Activated naive CD4-positive, alpha-beta T cell treated with anti-CD3 and anti-CD28 coated beads, Interleukin-2, amount 10 ng/mL, durations not matched to agents 7 days and 5 days (primary cell): ENCODE measurements at places on chromosomes 6 and 20.

DNA sequence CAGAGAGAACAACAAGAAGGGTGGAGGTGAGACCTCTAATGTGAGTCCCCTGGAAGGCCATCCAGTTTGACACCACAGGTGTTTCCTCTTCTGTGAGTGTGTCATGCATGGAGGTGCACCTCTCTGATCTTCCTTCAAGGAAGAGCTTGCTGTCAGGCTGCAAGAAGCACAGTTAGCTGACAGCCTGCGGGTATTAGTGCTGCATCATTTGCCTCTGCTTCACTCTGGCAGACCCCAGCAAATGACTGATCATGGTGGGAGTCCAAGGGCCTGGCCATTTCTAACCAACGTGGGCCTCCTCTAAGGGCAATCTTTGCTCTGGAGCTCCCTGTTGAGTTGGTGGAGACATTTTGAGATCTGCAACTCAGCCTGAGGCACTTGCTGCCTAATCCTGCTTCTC, 206.3 kb downstream of the EPHA7 start:
- no peak overlapping the region for H3K27ac ChIP-seq
- DNase-seq, result no peak
- no peaks in the 10 kb centered on the region for H3K27me3 ChIP-seq

- H3K27ac ChIP-seq, result no peak overlapping the region
- peaks cover 17% of the 10 kb centered on the region for H3K4me1 ChIP-seq
- H3K27me3 ChIP-seq, result no peaks in the 10 kb centered on the region
- no peak overlapping the region for H3K4me3 ChIP-seq
These were observed 167.9 kb upstream of the MYLIP start for GRCh38 chr6:15960740-15961634.

DNA sequence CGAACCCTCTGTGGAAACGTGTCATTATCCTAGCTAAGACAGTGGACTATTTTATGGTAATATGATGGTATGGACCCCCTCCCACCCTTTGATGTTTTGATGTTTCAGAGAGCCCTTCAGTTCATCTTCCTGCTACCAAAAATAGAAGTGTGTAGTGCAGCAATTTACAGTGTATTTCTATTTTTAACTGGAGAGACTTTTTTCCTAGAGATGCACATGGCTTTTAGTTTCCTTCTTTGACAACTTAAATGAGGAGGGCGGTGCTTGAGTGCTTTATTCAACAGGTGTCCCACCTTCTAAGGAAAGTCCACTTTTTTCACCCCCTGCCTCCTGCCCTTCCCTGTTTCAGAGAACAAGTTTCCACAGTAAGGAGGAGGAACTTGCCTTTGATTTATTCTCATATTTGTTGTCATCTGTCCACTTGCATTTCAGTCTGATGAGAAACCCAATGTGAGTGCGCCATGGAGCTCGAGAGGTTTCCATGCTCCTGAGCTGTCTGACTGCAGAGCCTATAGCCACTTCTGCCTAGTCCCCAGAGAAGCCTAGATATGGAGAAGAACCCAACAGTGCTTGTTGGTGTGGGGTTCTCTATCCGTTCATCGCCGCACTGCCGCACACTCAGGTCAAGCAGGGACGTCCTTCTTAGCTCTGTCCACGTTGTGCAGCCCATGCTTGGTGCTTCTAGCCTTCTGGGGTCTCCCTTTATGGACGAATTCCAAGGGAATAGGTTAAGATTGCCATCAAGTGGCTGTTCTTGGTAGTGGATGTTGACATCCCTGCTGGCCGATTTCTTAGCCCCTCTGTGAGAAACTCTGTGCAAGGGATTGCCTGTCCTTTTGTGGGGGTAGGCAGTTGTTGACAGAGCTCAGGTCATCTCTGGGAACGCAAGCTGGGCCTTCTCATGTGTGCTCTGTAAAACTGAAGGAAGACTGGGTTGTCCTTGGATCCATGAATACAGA, 144.2 kb downstream of the JARID2 start:
- H3K27ac ChIP-seq, result peak overlapping the region; percentile 80
- peaks cover 78% of the 10 kb centered on the region for H3K4me1 ChIP-seq
- H3K27me3 ChIP-seq, result no peaks in the 10 kb centered on the region

GRCh38 chr6:11705069-11705468, 73.5 kb downstream of the ADTRP start:
- no peak overlapping the region for H3K4me3 ChIP-seq
- H3K27me3 ChIP-seq, result no peaks in the 10 kb centered on the region
- H3K27ac ChIP-seq, result no peak overlapping the region
- no peak for DNase-seq
- peaks cover under 1% of the 10 kb centered on the region for H3K36me3 ChIP-seq

DNA sequence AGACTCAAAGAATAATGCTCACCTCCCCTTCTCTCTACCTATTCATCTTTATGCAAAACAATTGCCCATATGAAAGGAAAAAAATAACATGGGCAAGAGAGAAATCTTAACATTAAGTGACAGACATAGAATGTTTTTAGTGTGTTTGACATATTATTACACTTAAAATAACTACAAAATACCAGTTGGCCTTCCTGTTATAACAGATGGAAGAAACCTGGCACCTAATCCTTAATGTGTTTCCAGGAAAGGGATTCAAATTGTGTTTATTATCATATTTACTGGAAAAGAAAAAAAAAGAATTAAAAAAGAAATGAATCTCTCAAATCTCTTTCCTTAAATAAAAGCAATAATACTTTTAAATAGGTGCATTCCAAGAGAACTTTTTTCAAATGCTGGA, 158.6 kb downstream of the LAMP5 start:
- no peaks in the 10 kb centered on the region for H3K27me3 ChIP-seq
- no peak for DNase-seq
- no peak overlapping the region for H3K4me3 ChIP-seq
- no peak overlapping the region for H3K27ac ChIP-seq
- H3K4me1 ChIP-seq, result no peaks in the 10 kb centered on the region
